ENCODE measurements at places on chromosomes 7 and 10.

GRCh38 chr10:127755753-127756152, 18.8 kb downstream of the FOXI2 start:
- DNase-seq, result no peak

DNA sequence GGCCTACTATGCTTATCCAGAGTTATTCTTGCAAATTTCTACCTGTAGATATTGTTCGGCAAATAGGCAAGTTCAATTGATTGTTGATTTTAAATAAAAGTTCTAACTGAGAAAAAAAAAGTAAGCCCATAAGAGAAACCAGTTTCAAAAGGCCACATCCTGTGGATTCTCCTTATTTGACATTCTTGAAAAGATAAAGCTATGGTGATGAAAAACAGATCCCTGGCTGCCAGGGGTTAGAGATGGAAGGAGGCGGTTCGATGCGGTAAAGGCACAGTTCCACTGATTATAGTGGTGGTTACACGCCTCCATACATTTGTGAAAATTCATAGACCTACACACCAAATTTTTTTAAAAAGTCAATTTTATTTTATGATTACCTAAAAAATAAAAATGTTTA, 347.8 kb downstream of the KCNMA1 start:
- DNase-seq, result no peak

DNA sequence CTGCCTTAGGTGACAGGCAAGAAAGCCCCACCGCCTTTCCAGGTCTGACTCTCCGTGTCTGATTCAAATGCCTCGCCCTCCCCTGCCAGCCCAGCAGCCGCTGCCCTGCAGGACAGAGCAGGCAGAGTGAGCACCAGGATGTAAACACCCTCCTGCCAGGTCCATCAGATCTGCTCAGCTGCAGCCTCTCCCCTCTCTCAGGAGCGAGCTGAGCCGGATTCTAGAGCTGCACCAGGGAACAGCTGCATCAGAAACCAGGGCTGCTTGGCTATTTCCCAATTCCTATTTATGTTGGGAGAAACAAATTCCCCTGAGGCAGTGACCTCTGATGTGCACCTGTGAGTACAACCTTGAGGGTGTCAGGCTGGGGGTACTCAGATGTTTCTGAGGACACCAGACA, 121.5 kb upstream of the ZMIZ1 start:
- no peak for DNase-seq

GRCh38 chr10:57706576-57707299, 561.0 kb downstream of the IPMK start:
- DNase-seq, result no peak

GRCh38 chr10:35423505-35424306, 87.4 kb downstream of the CCNY start:
- no peak for DNase-seq

DNA sequence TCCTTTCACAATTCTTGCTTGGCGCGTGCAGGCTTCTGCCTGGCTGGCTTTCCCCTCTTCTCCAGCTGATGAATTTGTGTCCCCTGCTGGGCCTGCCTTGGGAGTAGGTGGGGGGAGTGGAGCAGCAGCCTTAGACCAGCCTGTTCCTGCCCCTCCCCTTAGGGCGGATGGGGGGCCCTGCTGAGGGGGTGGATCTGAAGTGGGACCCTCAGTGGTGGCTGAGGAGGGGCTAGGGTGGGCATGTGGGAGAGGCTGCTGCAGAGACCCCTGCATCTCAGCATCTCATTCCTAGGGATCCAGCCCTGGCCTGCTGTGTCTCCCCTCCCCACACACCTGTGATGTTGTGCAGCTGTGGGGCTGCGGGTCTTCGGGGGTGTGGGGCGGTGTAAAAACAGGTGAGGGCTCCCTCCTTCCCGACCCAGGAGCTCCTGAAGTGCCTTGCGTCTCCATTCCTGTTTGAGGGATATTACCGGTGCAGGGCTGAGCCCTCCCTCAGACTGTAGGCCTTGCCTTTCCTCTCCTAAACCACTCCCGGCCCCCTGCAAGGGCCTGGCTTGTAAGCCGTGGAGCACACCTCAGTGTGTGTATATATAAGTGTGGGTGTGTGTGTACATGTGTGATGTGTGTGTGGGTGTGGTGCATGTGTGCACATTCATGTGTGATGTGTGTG, 24.7 kb downstream of the ADCYAP1R1 start:
- no peak for DNase-seq

- no peak for DNase-seq
Observed at GRCh38 chr7:135938086-135938485, 39.1 kb downstream of the MTPN start.

DNA sequence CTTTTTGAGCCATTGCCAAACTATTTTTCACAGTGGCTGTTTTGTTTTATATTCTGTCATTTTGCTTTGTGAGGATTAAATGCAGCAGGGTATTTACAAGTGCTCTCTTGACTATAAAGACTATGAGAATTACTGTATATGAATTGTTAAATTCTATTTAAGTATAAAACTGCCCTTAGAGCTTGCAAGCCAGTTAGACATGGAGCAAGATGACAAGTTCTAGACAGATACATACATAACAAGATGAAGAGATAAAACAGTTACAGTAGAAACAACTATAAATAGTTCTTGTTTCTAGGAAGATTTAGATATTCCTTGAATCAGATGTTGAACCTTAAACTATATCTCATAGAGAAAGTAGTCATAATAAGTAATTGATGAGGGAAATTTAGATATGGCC, 60.6 kb downstream of the DNAH11 start:
- no peak for DNase-seq

GRCh38 chr10:126783806-126784557, 113.5 kb upstream of the C10orf90 start:
- no peak for DNase-seq

DNA sequence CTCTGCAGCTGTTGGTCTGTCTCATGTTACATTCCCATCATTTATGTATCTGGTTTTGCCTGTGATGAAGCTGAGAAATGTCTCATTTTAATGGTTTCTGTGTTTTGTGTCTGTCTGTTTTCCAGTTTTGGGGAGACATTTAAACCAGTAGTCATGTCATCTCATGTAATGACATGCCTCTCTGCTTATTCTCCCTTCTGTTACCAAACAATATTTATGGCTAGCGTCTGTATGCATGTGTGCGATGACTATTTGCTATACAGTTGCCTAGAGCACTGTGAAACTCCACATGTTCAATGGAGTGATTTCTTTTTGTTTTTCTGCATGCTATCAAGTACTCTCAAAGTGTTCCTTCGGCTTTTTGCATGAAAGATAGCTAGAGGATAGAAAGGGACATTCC, 132.0 kb downstream of the ST7 start:
- no peak for DNase-seq

GRCh38 chr10:120600871-120601649, 144.0 kb downstream of the PLPP4 start:
- no peak for DNase-seq

All from renal pelvis (tissue), 12 donors.